ENCODE measurements at places on chromosomes 16 and 17. TPM values are rescaled to one million over a fixed set of nuclear protein-coding genes. Genes with fewer than 3 reads are reported as not detected.

DNA sequence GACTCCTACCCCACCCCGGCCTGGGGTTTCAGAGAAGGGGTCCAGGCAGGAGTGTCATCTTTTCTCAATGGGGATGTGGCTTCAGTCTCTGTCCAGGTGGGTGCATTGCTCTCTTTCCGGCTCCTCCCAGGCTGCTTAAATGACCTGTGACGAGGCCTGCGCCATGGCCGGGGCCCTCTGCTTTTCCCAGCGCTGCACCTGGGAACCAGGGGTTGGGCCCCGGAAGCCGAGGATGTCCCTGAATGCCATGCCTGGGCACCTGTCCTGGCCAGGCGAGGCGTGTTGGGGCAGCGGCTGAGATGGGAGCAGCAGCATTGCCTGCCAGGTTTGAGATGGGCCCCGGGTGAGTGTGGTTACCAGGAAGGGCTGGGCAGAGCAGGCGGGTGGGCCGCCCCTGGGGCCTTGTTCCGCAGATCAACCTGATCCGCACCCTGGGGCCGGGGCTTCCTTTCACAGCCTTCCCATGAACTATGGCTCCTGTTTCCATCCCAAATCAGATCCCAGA lies 147.4 kb downstream of the SEC14L1 start:
- peak; percentile 68 for DNase-seq

- DNase-seq = no peak
These were observed 9.6 kb downstream of the CRISPLD2 start for GRCh38 chr16:84829168-84829965.

- DNase-seq = peak; percentile 37
These were observed at the start of gene PMP22 for GRCh38 chr17:15265131-15265530. PMP22 (minus strand) TSS chr17:15265326; CDS start chr17:15260727, 4,599 bp downstream.

The C16orf46 gene
- not detected for total RNA-seq

GRCh38 chr16:81688182-81688581 lies 90.9 kb upstream of the PLCG2 start:
- no peak for DNase-seq

The SERPINF2 gene
- total RNA-seq = 0.85 TPM

GRCh38 chr16:89749637-89750036 lies 28.3 kb downstream of the ZNF276 start:
- no peak for DNase-seq

- DNase-seq = peak; percentile 58
These were observed 7.8 kb downstream of the ODAD4 start for GRCh38 chr17:41937970-41938954.

- DNase-seq = no peak
These were observed 1.6 kb downstream of the TMEM114 start for GRCh38 chr16:8588682-8589056.

GRCh38 chr16:51888534-51888933 lies 658.4 kb downstream of the TOX3 start:
- DNase-seq = no peak

The PTGES3L gene
- total RNA-seq = 29.1 TPM

- DNase-seq = no peak
These were observed 387.8 kb upstream of the SALL1 start for GRCh38 chr16:51538707-51539498.

The MC1R gene
- total RNA-seq = 1.1 TPM

DNA sequence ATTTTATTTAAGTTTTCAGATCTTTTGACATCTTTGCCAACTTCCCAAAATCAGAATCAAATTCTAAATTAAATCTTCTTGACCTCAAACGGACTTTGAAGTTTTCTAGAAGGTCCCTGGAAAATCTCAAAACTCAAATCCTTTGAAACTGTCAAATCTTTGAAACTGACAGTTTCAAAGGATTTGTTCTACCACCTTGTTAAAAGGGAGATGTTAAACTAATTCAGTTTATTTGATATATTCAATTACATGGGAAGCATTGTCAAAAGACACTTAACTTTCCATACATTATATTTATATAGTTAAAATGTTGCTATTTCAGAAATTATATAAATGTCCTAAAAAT lies 3.4 kb upstream of the DPEP1 start:
- DNase-seq = no peak

The CD300H gene
- not detected for total RNA-seq

All from gastrocnemius medialis (tissue), 4 donors.